ENCODE measurements at places on chromosomes 11 and 22. TPM values are rescaled to one million over a fixed set of nuclear protein-coding genes. Genes with fewer than 3 reads are reported as not detected.

- no peak for DNase-seq
These were observed 40.8 kb downstream of the PGM2L1 start for GRCh38 chr11:74357449-74357848.

Gene WT1
- 10.7 TPM for total RNA-seq

Gene APOL3
- total RNA-seq, result 9.6 TPM

Gene HIPK3
- total RNA-seq, result 37.0 TPM

DNA sequence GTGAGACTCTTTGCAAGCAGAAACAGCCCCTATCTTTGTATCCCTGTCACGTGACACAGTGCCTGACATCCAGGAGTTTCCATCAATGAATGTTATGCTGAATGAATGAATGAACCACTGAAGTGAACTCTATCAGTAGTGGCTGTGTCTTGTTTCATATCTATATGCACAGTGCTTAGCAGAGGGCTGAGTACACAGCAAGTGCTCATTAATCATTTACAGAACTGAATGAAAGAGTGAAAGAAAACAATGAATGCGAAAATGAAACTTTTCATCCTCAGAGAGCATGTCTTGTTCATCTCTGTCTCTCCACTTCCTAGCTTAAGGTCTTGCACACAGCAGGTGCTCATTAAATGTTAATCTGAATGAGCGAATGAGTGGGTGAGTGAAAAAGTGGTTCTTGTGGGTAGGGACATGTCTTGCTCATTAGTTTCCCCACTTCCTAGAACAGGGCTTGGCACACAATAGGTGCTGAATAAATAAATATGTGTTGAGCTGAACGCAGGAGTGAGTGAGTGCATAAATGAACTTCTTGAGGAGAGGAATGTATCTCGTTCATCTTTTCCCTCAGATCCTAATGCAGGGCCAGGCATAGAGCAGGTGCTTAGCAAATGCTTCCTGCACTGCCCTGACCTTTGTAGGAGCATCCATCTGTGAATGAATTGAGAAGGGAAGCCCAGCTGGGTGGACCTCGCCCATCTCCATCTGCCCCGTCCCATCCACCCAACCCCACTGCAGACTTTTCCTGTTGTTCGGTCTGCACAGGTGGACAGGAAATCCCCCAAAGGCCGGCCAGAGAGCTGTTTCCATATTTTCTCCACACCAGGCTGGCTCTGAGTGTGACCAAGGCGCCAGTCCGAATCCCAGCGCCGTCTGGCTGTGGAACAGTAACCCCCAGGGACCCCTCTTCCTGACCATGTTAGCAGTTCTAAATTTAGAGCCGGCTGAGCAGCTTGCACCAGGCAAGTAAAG, 113.4 kb upstream of the CRYBB3 start:
- DNase-seq, result no peak

- no peak for DNase-seq
These were observed 128.8 kb downstream of the APIP start for GRCh38 chr11:34787348-34787747.
